Stimulated activated naive CD4-positive, alpha-beta T cell treated with Interleukin-2 at 50 U/mL for 16 hours (primary cell): ENCODE measurements at places on chromosomes 5 and 9.
A peak's percentile ranks its signal among the peaks of the same experiment; 100 is the strongest.

GRCh38 chr5:112016980-112017379 lies 260.0 kb upstream of the NREP start:
- DNase-seq = no peak

GRCh38 chr5:36279054-36279698 lies 22.5 kb downstream of the RANBP3L start:
- DNase-seq = no peak

GRCh38 chr5:120298981-120299380 lies 165.1 kb upstream of the PRR16 start:
- no peak for DNase-seq

- no peak for DNase-seq
These were observed 20.7 kb downstream of the ANKRA2 start for GRCh38 chr5:73544429-73545402.

DNA sequence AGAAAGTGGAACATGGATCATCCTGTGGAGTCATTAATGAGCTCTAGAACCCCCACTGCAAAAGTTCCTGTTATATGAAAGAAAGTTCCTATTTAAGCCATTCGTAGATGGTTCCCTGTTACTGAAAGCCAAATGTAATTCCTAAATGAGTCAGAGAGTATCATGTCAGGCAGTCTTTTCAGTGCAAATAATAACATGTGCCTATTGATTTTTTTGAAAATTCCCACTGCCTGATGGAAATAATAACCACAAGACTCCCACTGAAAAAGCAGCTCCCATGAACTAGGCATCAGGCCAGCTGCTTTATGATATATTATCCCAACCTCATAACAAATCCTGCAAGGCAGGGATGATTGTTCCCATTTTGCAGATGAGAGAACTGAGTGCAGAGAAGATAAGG lies 217.2 kb downstream of the DAB2IP start:
- DNase-seq = no peak

DNA sequence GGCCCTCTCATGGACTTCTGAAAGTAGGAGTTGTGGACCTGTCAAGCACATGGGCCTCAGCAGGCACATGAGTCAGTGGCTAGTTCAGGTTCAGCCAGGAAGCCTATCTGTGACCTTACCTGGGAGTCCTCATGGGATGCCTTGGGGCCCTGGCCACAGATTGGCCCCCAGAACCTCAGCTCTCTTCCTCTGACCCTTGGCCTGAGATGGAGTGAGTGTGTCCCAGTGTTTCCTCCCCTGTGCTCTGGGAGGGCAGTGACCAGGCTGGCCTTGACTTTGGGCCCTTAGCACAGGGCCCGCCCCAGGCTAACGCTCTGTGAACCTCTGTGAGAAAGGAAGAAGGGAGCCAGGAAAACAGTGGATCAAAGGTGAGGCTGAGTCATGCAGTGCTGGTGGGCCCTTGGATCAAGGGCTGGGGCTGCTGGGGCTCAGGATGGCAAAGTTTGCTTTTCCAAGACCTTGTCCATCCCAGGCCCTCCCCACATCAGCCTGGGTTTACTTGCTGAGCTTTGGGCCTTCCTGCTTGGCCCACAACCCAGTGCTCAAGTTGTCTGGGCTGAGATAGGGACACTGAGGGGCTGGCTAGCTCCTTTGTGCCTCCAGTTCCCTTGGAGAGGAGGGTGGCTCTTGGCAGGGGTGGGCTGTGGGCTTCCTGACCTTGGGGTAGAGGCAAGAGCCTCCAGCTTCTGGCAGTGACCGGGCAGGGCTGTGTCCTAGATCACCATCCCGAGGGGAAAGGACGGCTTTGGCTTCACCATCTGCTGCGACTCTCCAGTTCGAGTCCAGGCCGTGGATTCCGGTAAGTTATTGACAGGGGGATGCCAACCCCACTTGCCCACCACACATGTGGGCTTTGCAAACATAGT lies 41.4 kb downstream of the RGS3 start:
- DNase-seq = no peak

DNA sequence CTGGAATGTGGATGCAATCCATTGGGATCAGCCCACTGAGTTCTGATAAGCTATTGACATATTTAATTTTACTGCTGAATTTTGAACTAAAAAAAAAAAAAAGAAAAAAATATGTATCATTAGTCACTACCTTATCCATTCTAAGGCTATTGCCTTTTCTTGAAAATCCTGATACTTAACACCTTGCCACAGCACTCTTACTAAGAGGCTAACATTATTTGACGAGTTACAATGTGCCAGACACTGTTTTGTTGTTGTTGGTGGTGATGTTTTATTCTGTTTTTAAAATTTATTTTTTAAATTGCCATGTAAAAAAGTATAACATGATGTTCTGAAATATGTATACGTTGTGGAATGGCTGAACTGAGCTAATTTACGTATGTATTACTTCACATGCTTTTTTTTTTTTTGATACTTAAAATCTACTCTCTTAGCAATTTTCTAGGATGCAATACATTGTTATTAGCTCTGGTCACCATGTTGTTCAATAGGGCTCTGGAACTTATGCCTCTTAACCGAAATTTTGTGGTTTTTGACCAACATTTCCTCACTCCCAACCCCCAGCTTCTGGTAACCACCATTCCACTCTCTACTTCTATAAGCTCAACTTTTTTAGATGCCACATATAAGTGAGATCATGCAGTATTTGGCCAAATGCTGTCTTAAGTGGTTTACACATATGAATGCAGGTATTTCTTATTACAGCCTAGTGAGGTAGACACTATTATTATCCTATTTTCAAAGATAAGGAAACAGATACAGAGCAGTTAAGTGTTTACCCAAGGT lies 134.8 kb upstream of the PCA3 start:
- DNase-seq = no peak

DNA sequence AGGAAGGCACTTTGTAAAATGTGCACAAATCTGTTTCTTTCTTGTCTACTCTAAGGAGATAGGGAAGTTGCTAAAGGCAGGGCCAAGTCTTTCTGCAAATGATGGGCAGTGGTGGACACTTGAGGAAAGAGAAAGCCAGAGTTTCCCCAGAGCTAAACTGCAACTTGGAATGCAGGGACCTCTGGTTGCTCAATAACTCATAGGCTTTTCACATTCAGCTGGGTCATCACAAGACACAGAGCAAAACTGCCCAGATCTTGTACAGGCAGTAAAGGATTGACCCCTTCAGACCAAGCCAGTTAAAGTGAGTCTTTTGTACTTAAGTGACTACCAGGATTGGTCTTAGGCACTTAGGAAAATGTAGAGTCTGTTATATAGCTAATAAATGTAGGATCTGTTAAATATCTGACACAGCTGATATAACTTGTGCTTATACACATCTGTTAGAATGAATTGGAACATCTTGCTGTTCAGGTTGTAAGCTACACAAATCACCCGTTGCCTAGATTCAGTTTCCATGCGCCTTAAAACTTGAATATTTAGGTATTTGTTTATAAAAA lies 13.5 kb upstream of the AGXT2 start:
- DNase-seq = no peak

- no peak for DNase-seq
These were observed 107.6 kb downstream of the C9orf50 start for GRCh38 chr9:129513282-129513681.

DNA sequence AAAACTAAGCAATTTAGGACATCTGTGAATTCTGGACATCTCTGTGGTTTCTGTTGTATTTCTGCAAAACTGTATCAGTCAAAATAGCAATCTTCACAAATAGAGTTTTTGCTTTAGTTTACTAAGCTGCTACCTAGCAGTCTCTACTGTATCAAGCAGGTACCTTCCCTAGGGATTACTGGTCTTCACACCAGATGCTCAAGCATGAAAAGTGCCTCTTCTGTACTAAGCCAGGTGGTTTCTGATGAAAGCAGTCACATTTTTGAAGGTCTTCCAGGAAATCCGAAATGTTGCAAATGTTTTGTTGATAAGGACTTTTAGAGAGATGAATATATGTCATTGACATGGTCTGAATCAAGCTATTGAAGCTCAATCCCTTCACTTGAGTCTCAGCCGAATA lies 540.0 kb downstream of the KCTD16 start:
- DNase-seq = no peak

GRCh38 chr9:88991066-88992034 lies at the start of gene S1PR3:
S1PR3 (plus strand) TSS chr9:88991468; CDS start chr9:89001201, 9,733 bp downstream.
- no peak for DNase-seq

GRCh38 chr9:87270848-87271234 lies 226.8 kb upstream of the DAPK1 start:
- DNase-seq = no peak

DNA sequence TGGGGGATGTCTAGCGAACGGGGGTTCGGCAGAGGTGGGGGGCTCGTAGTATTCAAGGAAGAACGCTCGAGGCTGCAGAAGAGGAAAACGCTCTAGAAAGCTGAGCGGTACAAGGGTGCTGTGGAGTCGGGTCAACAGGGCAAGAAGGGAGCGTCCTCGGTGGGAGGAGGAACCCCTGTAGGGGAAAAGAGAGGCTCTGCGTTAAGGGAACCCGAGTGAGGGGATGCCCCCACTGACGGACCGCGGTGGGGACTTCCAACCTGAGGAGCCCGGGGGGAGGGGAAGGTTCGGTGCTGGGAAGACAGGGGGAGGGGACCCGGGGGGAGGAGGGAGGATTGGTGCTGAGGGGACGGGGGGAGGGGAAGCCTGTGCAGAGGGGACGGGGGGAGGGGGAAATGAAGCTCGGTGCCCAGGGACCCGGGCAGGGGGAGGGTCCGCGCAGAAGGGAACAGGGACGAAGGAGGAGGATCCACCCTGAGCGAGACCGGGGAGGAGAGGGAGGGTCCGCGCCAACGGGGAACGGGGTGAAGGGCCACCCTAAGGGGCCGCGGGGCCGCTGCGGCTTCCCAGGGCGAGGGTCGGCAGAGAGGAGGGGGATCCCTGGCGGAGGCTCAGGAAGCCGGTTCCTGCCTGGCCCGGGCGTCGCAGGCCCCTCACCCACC lies 621 bp downstream of the NR6A1 start:
- no peak for DNase-seq

DNA sequence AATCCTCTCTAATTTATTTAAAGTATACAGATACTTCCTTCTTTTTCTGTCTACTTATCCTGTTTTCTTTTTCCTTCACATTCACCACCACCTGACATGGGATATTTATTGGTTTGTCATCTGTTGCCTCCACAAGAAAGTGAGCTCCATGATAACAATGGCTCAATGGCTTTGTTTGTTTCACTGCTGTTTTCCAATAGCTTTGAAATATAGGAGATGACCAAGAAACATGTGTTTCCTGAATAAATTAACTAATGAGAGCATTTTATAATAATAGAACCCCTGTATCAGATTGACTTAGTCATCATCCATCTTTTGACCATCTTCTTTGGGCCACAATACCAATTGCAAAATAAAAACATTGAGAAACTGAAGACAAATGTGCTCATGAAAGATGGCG lies 180.2 kb upstream of the GAS1 start:
- DNase-seq = no peak

DNA sequence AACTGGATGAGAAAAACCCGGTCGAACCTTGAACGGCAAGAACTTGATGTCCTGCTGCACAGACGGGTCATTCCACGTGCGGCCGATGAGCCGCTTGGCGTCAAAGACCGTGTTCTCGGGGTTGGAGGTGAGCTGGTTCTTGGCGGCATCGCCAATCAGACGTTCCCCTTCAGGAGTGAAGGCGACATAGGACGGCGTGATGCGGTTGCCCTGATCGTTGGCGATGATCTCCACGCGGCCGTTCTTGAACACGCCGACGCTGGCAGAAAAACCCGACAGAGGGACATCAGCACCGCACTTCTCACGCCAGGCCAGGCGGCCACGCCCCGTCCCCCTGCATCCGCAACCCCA lies 519 bp downstream of the HSPA5 start:
- DNase-seq = peak; percentile 49

GRCh38 chr5:80255431-80255810 lies 427 bp downstream of the SERINC5 start:
- peak; percentile 59 for DNase-seq

- no peak for DNase-seq
These were observed 5.9 kb downstream of the CSNK1A1 start for GRCh38 chr5:149545327-149545726.

- DNase-seq = peak; percentile 61
These were observed at the start of gene ANXA6 for GRCh38 chr5:151157426-151158286. ANXA6 (minus strand) TSS chr5:151157779; CDS start chr5:151147901, 9,878 bp downstream.

GRCh38 chr5:105836268-105836667 lies 1834.5 kb downstream of the EFNA5 start:
- DNase-seq = no peak

DNA sequence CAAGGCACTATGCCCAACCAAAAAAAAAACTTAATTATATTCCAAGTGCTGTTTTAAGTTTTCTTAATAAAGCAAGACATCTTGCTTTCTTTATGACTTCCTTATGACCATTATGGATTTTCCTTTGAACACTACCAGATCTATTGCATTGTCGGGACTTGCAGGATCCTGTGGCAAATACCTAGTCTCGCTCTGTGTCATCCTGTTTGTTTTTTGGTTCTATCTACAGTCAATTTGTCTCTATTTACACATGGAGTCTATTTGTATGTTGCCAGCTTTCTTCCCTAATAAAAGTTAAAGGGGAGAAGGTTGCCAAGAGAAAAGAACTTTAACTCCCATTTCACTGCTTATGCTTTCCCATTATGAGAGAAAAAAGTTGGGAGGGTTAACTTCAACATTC lies 4.9 kb downstream of the HINT1 start:
- no peak for DNase-seq

GRCh38 chr9:81868145-81868544 lies 60.1 kb upstream of the SPATA31D4 start:
- DNase-seq = no peak

DNA sequence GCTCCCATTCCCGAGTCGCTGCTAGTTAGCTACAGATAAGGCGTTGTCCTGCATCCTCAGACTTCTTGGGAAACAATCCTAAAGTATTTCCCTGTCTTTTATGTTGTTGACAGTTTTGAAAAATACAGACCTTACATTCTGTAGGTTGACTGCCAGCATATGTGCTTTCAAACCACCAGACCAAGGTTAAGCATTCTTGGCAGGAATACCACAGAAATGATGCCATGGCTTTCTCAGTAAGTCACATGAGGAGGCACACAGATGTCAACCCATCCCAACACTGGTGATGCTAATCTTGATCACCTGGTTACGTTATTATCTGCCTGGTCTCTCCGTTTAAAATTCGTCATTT lies 871 bp downstream of the GLE1 start:
- DNase-seq = no peak

DNA sequence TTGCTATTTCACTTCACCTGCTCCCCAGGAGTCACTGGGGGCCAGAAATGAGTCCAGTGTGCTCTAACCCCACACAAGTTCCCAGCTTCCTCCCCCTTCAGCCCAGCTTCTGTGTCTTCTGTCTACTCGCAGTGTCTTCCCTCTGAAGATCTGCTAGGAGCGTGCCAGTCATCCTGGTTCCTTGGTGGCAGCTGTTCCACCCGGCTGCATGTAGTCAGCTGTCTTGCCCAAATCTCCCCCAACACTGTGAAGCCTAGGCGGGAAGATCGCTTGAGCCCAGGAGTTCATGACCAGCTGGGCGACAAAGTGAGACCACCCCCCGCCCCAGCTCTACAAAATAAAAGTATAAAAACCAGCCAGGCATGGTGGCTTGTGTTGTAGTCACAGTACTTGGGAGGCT lies 154.0 kb downstream of the GDNF start:
- no peak for DNase-seq
